ENCODE measurements at places on chromosomes 13 and 19.

DNA sequence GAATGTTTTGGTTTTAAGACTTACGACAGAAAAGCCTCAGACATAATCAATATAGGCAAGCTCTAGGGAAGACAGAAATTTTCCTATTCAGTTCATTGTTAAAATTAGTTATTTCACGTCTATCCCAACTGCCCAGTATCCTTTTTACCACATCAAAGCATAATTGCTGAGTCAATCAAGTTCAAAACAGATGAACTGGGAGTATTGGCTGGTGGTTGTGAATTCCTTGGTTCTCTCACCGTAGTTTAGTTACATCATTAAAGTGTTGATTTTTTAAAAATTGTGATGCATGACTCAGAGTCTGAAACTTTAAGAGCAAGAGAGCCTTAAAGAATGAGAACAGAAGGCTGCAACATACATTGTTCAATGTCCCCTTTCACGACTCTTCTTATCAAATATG is 143.3 kb upstream of the FREM2 start:
- no peak for DNase-seq

GRCh38 chr19:54029930-54030490 is 33.7 kb downstream of the VSTM1 start:
- peak; percentile 28 for DNase-seq

GRCh38 chr13:113192279-113192678 is 16.2 kb downstream of the PCID2 start:
- no peak for DNase-seq

DNA sequence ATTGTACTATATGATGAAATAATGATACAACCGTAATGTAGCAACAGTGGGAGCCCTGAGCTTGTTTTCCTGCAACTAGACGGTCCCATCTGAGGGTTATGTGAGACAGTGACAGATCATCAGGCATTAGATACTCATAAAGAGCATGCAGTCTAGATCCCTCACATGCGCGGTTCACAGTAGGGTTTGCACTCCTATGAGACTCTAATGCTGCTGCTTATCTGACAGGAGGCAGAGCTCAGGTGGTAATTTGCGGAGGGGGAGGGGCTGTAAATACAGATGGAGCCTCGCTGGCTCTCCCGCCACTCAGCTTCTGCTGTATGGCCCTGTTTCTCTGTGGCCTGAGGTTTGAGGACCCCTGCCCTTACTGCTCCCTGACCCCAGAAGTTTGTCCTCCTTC is 13.7 kb downstream of the EPHX3 start:
- DNase-seq, result no peak

DNA sequence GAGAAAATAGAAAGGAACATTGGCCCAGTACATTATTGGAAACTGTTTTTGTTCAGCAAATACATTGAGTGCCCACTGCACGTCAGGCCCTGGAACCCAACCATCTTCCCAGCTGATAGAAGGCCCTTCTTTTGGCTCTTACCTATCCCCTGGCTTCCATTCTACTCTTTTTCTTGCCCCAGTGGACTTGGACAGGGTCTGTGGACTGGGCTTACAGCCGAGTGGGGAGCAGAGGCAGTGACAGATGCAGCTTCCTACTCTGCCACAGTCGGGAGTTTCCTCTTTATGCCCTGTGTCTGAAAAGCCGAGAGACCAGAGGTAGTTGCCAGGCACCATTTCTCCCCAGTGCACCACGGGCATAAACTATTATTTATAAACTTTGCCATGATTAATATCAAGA is 70.4 kb downstream of the ARHGAP35 start:
- no peak for DNase-seq

DNA sequence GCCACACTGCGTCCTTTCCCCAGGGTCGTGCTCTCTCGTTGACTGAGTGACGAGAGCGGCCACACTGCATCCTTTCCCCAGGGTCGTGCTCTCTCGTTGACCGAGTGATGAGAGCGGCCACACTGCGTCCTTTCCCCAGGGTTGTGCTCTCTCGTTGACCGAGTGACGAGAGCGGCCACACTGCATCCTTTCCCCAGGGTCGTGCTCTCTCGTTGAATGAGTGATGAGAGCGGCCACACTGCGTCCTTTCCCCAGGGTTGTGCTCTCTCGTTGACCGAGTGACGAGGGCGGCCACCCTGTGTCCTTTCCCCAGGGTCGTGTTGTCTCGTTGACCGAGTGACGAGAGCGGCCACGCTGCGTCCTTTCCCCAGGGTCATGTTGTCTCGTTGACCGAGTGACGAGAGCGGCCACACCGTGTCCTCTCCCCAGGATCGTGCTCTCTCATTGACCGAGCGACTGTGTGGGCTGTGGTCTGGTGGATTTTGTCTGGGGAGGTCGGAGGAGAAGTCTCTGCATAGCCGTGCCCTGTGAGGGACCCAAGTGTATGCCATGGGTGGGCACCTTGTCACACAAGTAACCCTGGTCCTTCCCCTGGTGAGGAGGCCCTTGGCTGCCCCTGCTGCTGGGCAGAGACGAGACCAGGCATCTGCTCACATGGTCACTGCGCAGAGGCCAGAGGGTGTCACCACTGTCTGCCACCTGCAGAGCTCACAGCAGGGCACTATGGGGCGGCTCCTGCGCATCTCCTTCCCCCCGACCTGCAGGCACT is 107.7 kb downstream of the KDM4B start:
- DNase-seq, result no peak

DNA sequence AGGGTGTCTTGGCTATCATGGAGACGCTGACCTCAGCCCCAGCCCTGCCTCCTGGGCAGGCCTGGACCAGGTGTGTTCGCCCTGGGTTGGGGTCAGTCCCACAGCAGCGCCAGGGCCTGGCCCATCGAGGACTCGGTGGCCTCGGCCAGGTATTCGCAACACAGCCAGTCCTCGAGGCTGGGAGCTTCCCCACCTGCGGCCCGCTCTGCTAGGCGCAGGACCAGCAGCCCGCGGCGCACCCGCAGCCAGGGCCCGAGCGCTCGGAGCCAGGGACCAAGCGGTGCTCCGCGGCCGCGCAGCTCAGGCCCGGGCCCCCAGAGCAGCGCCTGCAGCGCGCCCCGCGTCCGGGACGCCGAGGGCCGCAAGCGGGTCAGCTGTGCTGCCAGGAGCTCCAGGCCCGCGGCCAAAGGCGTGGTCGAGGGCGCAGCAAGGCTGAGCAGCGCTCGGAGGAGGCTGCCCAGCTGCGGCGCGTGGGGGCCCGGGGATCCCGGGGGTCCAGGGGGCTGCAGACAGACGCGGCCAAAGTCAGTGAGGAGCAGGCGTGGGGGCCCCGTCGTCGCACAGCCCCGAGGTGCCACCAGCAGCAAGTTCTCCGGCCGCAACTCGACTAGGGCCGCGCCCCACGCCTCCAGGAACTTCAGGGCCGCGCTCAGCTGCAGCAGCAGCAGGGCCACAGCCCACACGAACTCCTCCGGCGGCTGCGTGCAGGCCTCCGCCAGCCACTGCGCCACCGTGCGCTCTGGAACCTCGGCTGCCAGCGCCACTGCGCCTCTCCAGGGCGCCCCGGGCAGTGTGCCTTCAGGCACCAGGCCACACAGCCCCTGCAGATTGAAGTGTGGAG is 6.2 kb downstream of the PEAK3 start:
- no peak for DNase-seq

GRCh38 chr13:61935710-61936109 is 520.1 kb upstream of the PCDH20 start:
- DNase-seq, result no peak

- DNase-seq, result no peak
Observed at GRCh38 chr19:16886305-16886880, 2.4 kb upstream of the F2RL3 start.

DNA sequence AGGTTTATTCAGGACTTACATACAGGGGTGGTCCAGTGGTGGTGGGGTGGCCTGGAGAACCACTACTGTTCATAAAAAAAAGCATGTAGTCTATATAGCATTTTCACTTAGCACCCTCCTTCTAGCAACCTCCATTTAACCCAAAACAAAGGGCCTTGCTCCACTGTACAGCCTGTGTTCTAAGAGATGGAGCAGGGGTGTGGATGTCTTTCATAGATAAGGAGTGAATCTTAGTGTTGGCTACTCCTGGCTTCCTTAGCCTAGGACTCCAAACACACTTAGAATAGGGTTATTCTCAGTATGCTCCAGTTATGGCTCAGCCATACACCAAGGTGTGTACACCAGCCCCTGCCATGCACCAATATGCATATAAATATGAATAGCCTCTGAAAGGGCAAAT is 95.2 kb downstream of the ELF1 start:
- DNase-seq, result no peak

DNA sequence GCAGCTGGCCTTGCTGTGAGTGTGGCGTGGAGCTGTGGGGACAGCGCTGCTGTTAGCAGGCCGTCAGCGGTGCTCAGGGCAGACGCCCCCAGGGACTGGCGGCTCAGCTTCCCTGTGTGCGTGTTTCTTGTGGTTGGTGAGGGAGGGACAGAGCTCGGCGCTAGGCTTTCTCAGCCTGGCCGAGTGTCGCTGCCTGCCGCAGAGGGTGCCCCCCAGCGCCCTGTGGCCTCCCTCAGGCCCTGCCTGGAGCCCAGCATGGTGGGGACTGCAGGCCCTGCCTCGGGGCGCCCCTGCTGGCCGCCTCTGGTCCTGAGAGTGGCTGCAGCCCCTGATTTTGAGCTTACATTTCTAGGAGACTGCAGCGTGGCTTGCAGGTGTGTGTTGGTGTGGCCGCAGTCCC is 35.5 kb downstream of the DOT1L start:
- no peak for DNase-seq
